ENCODE measurements at places on chromosomes 11 and 22. TPM values are rescaled to one million over a fixed set of nuclear protein-coding genes. Genes with fewer than 3 reads are reported as not detected.

LRRC74B gene
- polyA plus RNA-seq: 1.9 TPM

LDHAL6A gene
- not detected for polyA plus RNA-seq

FGF4 gene
- not detected for polyA plus RNA-seq

TYR gene
- polyA plus RNA-seq: not detected

HIRA gene
- 7.5 TPM for polyA plus RNA-seq

TRIM21 gene
- 32.0 TPM for polyA plus RNA-seq

PRR14L gene
- 7.4 TPM for polyA plus RNA-seq
